ENCODE measurements at places on chromosomes 6 and 20. TPM values are rescaled to one million over a fixed set of nuclear protein-coding genes. Genes with fewer than 3 reads are reported as not detected.

The FILIP1 gene
- not detected for total RNA-seq

- no peaks in the 10 kb centered on the region for H3K27me3 ChIP-seq
- H3K36me3 ChIP-seq = peaks cover 31% of the 10 kb centered on the region
- peak overlapping the region; percentile 82 for H3K27ac ChIP-seq
Observed at GRCh38 chr6:109461733-109462526, 6.4 kb upstream of the MICAL1 start.

GRCh38 chr6:2038092-2038491 is 207.3 kb downstream of the GMDS start:
- peaks cover 2% of the 10 kb centered on the region for H3K36me3 ChIP-seq
- DNase-seq = no peak
- H3K27ac ChIP-seq = peak overlapping the region; percentile 49
- H3K4me3 ChIP-seq = peak overlapping the region; percentile 3

GRCh38 chr20:57543754-57544153 is 17.2 kb upstream of the PCK1 start:
- H3K4me1 ChIP-seq = no peaks in the 10 kb centered on the region
- peaks cover 11% of the 10 kb centered on the region for H3K27me3 ChIP-seq
- H3K4me3 ChIP-seq = no peak overlapping the region
- DNase-seq = no peak
- no peaks in the 10 kb centered on the region for H3K36me3 ChIP-seq

DNA sequence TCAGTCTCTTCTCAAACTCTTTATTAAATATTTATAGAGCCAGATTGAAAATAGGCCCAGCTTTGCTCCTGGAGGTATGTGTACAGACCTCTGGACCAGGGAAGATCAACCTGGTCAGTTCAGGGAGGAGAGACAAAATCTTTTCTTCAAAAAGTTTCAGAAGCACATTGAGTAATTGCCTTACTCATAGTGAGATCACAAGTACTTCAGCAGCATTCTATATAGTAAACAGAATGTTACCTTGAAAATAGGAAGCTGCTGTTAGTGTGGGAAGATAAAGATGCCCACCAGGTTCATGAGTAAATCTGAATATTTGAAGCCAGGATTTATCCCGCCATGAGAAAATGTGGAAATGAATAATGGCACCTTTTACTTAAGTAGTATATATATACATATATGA is 665.9 kb upstream of the CITED2 start:
- H3K4me3 ChIP-seq = no peak overlapping the region
- H3K27me3 ChIP-seq = no peaks in the 10 kb centered on the region
- DNase-seq = no peak
- no peak overlapping the region for H3K27ac ChIP-seq
- no peaks in the 10 kb centered on the region for H3K4me1 ChIP-seq

All from naive thymus-derived CD8-positive, alpha-beta T cell (primary cell).